Activated T-cell treated with anti-CD3 and anti-CD28 coated beads, Interleukin-2, amount 50 U/mL, for 48 hours (primary cell): ENCODE measurements at places on chromosomes 12 and 14.

- no peak for DNase-seq
These were observed 140.4 kb upstream of the GZMB start for GRCh38 chr14:24774187-24774915.

DNA sequence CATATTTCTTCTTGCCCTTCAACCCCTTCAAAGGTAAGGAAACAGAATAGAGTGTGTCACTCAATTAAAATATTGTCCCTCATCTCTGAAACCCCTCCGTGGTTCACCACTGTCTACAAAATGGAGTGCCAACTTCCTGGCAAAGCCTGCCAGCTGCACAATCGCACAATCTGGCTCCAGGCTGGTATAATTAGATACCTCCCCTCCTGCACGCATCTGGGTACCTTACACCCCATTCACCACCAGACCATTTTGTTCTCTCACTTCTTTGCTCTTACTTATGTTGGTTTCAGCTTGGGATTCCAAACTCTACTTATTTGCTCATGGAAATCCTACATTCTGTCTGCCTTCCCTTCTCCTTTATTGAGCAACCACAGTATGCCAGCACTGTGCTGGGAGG is 314.9 kb downstream of the NUAK1 start:
- DNase-seq, result no peak

- no peak for DNase-seq
These were observed 3.5 kb downstream of the VSX2 start for GRCh38 chr14:74242780-74243042.

GRCh38 chr14:50941151-50941550 is 3.1 kb downstream of the PYGL start:
- DNase-seq, result no peak
